Anterior cingulate cortex (tissue), 58 donors: ENCODE measurements at places on chromosomes 6 and 20.

- no peak for DNase-seq
Measured at GRCh38 chr20:51285684-51286083, 256.8 kb downstream of the NFATC2 start.

- no peak for DNase-seq
Measured at GRCh38 chr6:139881728-139882211, 507.3 kb upstream of the CITED2 start.

DNA sequence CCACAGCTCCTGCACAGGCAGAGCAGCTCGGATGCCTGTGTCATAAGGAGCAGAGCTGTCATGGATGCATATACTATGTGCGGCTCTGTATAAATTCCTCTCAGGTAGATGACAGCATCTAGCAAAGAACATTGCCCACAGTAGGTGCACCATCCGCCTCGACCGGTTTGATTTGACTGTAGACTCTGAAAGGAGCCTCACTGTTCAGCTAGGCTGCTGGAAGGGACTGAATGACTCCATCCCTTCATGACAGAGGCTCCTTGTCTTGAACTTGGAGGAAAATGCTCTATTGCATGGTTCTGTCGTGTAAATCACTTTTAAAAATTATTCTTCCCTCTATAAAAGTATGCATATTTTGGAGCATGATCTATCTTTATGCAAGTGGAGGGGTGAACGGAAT, 128.8 kb upstream of the QKI start:
- DNase-seq, result no peak

GRCh38 chr6:168062346-168063289, 16.4 kb downstream of the FRMD1 start:
- DNase-seq, result no peak

DNA sequence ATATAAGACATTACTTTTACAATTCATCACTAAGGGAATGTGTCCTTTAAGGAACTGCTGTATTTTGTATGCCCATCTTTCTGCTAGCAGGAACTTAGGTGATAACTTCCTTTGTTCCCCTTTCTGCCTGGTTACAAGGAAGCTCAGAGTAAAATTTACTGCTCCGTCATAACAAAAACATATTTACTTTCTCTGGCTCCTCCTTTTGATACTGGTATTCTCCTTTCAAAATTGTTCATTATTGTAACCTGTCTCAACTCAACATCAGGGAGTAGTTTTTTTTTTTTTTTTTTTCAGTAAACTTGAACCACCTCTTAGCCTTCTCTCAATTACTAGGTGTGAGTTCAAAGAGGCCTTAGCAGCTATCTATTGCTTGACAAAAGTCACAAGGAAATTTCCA, 37.1 kb downstream of the RIPOR2 start:
- DNase-seq, result no peak

- DNase-seq, result no peak
Measured at GRCh38 chr6:159910342-159910741, 19.6 kb downstream of the MAS1 start.

DNA sequence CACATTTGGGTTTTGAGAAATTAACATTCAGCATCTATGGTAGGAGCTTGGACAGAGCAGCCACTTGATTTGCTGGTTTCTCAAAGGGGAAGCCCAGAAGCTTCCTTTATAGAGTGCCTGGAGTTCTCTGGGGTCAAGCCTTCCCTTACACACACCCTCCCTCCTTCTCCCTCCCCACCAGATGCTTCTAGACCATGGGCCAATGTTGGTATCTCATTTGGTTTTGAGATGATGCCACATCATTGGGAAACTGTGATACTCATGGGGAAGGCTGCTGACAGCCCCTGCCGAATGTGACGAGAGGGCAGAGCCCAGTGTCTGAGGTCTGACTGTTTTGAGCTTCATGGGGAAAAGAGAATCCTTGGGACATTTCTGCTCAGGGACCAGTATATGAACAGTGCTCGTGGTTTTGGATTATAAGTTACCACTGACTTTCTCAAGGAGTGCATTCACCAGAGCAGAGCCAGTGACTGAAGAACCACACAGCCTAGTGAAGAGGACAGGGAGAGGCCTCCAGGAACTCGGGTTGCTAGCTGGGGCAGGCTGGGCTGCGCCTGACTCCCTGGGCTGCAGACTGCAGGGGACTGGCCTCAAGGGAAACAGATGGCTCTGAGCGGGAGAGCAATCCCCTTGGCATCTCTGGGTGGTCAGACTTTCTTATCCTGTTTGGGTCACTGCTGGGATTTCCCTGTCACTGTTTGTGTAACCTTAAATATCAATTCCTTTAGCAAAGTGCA, 46.4 kb upstream of the CST5 start:
- no peak for DNase-seq

DNA sequence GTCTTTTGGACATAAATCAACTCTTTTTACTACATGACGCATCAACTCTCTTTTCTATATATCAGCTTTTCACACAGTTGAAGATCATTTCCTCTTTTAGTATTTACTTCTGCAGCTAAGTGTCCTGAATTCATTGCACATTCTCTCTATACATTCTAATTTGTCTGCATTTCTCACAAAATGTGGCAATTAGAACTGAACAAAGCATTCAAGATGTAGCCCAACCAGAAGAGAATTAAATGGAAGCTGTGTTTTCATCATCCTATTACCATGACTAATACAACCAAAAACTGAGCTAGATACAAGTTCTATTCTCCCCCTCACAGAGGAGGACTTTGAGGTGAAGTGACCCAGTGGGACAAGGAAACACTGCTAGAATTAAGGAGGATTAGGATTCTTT, 86.9 kb downstream of the PLCG1 start:
- DNase-seq, result no peak

DNA sequence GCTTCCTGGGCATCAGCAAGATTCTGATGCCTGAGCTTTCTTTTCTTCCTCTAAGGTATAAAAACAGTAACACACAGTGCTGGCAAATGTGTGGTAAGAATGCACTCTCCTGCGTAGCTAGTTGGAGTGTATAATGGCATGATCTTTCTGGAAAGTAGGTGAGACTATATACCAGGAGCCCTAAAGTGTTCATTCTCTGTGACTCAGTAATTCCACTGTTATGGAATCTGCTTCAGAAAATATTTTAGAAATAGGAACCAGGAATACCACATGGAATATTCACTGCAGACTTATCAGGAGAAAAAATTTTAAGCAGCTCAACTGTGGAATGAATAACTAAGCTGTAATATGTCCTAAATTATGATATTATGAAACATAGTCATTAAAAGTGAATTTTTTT, 16.9 kb upstream of the CSE1L start:
- DNase-seq, result no peak
